ENCODE measurements at places on chromosomes 7 and 10.

DNA sequence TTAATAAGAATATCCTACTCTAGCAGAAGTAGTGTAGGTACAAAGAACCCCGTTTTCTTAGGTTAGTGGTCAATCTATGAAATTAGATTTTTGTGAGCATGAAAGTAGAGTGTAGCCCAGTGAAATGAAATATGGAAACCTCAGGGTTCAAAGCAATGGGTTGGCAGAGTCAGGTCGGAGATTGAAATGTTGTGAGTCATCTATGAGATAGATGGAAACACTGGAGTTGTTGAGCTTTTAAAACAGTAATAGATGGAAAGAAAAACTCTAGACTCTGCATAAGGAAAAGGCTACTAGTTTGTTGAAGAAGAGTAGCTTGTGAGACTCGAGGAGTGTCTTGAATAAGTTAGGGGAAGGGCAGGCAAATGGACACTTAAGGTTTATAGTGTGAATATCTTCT, 251.9 kb downstream of the EXOC4 start:
- no peak for DNase-seq

- peak; percentile 14 for DNase-seq
Observed at GRCh38 chr10:102673819-102674511, 29.7 kb downstream of the TRIM8 start.

DNA sequence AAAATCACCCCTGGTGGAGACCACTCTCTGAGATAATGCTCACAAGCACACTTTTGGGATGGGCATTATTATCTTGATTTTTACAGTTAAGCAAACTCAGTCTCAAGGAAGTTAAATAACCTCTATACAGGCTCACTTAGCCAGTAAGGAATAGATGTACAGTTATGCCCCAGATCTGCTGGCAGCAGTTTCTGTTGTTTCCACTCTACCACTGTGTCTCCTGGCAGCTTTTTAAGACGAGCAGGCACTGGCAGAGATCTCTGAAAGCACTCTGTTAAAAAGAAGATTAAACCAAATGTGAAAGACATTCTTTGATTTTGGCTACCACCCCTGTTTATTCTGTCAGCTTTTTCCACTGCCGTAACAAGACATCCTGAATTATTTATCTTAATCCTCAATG, 73.2 kb downstream of the SRI start:
- no peak for DNase-seq

DNA sequence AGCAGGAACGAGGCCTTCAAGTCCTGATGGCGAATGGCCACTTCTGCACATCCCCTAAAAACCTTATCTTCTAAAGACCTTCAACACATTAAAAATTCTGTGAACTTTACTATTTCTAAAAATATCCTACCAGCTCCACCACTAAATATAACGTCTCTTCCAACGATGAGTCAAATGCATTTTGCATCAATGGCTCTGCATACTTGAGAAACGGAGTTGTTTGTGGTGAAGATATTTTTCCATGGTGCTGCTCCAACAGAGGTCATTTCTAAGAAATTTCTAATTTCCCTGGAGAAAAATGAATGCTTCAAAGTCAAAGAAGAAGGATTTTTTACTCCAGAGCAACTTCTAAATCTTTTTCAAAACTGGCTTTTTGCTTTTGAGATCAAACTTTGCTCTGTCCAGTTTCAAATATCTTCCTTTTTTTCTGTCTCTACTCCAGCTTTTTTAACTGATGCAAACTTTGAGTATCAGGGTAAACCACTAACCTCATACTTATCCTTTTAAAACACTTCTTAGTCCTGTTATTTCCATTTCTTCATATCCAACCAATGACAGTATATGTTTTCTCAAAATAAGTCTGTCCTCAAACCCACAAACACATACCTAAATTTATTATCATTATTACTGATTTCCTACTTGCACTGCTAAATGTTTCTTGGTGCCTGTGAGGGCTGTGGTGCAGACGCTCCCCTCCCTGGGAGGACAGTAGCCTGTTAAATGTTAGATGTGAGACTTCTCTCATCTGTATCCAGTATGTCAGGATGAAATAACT, 258.1 kb downstream of the KLF6 start:
- no peak for DNase-seq

- DNase-seq: no peak
Observed at GRCh38 chr10:116521424-116522290, 24.1 kb upstream of the PNLIP start.

DNA sequence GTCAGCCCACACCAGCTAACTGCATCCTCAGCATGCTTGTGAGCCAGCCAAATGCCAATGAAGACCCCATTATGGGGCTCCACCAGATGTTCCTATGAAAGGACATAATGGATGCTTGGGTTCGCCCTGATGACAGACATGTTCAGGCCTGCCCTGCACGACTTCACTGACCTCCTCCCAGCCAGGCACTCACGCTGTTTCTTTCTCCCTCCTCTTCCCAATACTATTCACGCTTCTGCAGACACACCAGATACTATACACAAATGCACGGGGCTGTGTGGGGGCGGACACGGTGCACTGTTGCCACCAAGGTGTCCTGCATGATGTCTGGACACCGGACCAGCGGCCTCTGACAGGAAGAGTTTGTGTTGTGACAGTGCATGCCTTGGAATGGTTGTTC, 284.2 kb downstream of the PRPF18 start:
- no peak for DNase-seq
